ENCODE measurements at places on chromosomes 7 and 10.

DNA sequence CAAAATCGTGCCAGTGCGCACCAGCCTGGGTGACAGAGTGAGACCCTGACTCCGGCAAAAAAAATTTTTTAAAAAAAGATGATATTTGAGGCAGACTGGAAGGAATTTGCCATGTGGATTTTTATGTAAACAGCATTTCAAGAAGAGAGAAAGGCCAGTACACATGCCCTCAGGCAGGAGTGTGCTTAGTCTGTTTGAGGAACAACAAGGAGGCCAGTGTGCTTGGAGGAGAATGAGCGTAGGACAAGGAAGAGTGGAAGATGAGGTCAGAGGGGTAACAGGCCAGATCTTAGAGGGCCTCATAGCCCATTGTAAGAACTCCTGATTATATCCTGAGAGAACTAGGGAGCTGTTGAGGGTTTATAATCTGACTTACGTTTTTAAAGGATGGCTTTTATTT lies 17.2 kb upstream of the STRIP2 start:
- DNase-seq, result no peak

GRCh38 chr7:147567043-147567442 lies 1023.5 kb upstream of the C7orf33 start:
- DNase-seq, result no peak

DNA sequence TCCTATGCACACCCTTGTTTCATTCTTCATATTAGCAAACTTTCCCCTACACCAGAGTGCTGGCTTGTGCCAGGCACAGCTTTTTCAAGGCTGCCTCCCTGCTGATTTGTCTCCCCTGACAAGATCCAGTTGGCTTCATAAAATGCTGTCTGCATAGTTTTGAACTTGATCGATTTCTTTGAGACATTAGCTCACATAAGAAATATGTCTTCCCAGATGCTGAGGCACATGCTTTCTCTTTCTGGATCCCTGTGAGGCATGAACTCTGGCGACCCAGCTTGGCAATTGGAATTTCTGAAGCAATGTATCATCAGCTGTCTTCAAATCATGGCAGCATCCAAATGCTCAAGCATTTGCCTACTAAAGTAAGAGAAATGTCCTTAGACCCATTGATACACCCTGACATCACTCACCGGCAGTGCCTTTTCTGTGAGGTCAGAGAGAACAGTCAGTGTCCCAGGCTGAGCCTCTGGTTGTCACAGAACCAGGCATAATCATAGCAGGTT lies 616.4 kb upstream of the GHITM start:
- no peak for DNase-seq

DNA sequence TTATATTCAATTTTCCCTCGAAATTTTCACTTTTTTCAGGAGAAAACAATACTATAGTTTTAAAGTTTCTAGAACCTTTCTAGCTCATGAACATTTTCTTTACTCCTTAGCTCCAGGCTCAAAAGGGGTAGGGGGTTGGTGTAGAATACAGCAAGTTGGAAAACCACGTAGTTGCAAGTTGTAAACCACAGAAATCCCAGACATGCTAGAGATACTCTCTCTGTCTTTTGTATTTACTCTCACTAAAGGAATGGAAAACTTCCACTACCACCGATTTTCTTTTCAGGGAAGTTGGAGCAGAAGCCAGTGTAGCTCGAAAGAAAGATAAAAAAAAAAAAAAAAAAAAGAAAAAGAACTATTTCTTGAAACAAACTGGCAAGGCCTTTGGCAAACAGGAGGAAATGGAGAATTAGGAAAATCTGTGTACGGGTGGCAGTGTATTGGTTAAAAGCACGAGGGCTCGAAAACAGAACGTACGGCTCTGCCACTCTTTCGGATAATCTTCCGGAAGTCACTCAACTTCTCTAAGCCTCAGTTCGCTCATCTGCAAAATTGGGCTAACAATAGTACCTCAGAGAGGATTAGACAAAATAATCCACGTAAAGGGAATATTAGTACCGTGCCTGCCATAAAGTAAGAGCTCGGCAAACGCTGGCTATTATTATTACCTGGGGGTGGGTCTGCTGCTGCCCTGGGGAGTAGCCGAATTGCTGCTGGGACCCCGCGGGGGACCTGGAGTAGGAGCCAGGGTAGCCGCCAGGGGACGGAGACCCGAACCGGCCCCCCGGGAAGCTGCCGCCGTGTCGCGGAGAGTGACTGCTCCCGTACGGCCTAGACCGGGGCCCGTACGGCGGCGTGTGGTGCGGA lies 628 bp downstream of the MPLKIP start:
- no peak for DNase-seq

- DNase-seq, result no peak
Measured at GRCh38 chr10:132252412-132252811, 55.3 kb downstream of the STK32C start.

- no peak for DNase-seq
Measured at GRCh38 chr10:3750006-3750816, 34.8 kb downstream of the KLF6 start.

Data from NCI-H1694 (cell line).